ENCODE measurements at places on chromosomes 12 and 14.

DNA sequence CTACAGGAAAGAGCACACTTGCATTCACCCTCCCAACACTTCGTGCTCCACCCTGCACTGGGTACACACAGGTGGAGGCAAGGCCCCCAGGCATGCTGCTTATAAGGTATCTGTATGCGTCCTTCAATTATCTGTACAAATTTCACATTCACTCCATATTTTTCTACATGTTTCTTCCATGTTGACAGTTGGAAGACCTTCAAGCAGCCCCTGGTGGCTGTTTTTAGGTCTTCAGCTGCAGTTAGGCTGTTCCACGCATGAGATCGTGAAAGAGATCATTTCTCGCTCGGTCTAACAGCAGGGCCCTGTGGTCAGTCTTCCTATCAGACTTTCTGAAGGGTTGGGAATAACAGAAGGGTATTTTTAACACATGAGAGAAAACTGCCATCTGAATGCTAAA, 47.1 kb downstream of the PLXNC1 start:
- DNase-seq = no peak

DNA sequence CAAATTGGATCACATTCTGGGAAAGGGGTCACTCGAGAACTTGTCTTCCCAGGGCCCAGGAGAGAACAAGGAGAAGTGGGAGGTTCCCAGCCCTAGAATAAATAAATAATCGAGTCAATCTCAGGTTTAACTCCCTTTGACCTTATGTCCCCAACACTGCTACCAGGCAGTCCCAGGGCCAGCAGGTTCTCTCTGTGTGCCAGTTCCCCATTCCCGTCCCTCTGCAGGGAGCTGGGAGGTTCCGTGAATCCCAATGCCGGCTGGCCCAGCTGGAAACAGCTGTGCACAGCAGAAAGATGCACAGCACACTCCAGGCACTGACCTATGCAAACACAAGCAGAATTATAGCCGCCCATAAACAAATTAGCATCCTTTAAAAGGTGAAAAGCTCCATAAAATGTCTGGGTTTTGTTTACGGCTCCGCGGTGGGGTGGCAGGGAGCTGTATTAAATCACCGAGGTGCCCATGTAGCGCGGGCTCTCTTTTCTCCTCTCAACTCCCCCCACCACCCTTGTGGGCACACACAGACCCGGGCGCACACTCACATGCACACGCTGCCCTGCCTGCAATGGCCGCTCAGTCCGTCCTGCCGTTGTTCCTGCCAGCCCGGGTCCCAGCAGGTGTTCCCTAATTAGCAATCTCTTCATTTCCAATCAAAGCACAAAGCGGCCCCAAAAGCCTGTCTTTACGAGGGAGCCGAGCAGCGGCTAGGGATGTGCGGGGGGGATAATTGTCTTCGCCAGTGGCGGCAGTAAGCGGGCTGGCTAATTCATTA, 46.6 kb upstream of the ESRRB start:
- DNase-seq = no peak

DNA sequence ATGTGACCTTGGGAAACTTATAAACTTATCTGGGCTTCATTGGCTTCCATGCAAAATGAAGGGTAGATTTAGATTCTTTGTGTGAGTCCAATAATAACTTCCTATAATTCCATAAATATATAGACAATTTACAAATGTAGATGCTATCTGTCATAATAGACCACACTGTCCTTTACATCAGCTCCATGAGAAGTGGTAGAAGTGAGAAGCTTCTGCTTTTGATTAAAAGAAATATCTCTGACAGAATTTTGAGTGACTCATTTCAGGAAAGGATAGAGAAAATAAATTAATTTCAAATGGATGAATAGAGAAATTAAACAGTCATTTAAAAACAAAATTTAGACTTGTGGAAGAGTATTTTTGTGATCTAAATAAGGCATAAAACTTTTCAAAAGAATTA, 329.7 kb upstream of the ATP2B1 start:
- DNase-seq = no peak

- no peak for DNase-seq
Observed at GRCh38 chr14:81449114-81449513, 49.0 kb upstream of the STON2 start.

DNA sequence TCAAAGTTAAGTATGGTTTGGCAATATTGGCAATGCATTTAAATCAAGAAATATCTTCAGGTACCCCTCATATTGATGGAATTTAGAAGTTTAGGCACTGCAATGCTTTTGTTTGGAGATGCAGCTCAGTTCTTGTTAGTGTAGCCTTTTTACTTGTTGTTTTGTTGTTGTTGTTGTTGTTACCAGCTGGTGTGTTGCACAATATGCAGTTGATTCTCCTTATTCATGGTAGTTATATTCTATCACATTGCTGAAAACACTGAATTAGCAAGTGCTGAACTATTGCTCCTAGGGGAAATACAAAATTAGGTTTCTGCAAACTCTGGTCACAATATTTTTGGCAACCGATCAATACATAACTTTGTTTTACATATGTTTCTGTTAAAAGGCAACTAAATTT, 34.8 kb downstream of the CCER1 start:
- DNase-seq = no peak

GRCh38 chr14:20688167-20688839, at the start of gene ANG:
Gene ANG (plus strand): TSS chr14:20688764. CDS start chr14:20693565, 4,801 bp downstream.
- DNase-seq = no peak

DNA sequence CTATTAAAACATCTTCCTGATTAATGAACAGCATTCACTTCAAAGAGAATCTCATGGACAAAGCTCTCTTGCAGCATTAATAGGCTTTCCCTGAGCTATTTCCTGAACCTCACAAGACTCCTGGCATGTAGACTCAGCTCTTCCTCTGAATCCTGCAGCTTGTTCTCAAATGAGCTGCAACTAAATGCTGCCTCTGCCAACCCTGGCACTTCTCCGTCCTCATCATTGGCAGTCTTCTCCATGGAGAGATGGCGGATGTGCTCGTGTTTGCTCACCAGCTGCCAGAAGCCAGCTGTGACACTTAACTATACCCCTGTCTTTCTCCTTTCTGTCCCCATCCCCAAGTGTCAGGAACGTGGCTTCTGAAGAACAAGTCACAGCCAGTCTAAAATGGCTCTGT, 232.1 kb downstream of the FOXN3 start:
- no peak for DNase-seq

- DNase-seq = no peak
Observed at GRCh38 chr14:94886931-94887330, 117.0 kb upstream of the GSC start.

- no peak for DNase-seq
Observed at GRCh38 chr12:90250766-90251165, 542.1 kb upstream of the ATP2B1 start.

- DNase-seq = no peak
Observed at GRCh38 chr12:113299619-113300237, 35.2 kb downstream of the SLC8B1 start.

- no peak for DNase-seq
Observed at GRCh38 chr14:54894995-54895394, 7.6 kb downstream of the GCH1 start.

- no peak for DNase-seq
Observed at GRCh38 chr14:104891121-104891551, 26.1 kb downstream of the CEP170B start.

DNA sequence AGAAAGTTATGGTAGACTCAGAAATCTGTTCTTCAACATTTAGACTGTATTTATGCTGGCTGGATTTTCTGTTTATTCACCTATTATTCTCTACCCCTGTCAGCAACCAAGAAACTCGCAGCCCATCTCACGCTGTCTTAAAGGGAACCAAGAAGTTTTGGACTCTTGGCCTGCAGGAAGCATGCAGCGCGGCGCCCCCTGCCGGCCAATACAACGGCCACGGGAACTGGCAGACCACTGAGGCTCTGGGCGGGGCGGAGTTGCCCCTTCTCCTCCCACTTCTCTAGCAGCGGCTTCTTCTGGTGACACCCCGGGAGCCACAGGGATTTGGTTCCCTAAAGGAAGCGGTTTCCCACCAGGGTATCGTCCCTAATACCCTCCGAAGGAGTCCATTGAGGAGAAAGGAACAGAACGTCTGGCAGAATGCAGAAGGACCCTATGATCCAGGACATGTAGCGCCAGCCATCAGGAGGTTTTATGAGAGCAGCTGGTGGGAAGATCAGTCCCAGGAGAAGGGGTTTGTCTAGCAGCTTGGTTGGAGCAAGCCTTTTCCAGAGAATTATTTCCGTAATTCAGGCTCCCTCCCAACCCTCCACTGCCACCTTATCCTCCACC, 21.0 kb upstream of the RNASE2 start:
- DNase-seq = no peak

DNA sequence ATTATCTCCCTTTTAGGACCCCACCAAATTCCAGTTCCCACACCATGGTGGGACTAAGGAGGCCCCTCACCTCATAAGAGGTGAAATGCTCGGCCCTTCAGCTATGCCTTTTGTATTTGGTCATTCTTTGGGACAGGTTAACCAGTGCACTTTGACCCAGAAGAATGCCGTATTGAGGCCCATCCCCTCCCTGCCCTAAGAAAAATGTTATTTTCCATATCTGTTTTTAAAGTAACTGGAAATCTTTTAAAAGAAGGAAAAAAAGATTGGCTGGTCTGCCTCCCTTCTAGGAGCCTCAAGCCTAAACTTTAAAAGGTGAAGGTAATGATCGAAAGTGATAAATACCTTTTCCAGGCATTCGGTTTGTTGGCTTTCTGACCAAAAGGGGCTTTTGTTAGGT, 5.7 kb upstream of the HOXC13 start:
- no peak for DNase-seq

GRCh38 chr12:2335916-2336315, 283.1 kb downstream of the CACNA1C start:
- no peak for DNase-seq

DNA sequence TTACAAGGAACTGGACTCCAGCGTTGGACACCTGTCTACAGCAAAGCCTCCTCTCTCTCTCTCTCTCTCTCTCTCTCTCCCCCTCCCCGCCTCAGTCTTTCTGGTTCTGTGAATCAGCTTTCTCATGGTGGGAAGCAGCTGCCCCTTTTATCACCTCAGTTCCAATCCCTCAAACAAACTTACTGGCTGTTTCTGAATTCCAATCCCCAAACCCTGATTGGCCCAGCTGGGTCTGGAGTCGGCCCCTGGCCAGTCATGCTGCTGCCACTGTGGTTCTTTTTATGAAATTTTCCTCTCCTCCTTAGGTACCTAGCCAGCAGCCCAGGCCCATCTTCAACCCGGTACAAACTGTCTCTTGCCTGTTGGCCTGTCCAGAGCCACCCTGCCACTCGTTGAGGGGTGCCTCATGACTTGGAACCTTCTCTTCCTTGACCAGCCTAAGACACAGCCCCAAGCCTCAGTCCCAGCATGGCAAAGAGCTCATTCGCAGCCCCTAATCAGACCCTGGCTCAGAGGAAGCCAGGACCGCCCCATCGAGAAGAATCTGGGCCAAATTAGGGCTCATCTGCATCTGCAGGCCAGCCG, 9.4 kb upstream of the MORN3 start:
- DNase-seq = no peak

GRCh38 chr12:50742776-50743175, 21.1 kb upstream of the ATF1 start:
- DNase-seq = no peak

- DNase-seq = no peak
Observed at GRCh38 chr12:80415466-80415865, 28.6 kb upstream of the PTPRQ start.

DNA sequence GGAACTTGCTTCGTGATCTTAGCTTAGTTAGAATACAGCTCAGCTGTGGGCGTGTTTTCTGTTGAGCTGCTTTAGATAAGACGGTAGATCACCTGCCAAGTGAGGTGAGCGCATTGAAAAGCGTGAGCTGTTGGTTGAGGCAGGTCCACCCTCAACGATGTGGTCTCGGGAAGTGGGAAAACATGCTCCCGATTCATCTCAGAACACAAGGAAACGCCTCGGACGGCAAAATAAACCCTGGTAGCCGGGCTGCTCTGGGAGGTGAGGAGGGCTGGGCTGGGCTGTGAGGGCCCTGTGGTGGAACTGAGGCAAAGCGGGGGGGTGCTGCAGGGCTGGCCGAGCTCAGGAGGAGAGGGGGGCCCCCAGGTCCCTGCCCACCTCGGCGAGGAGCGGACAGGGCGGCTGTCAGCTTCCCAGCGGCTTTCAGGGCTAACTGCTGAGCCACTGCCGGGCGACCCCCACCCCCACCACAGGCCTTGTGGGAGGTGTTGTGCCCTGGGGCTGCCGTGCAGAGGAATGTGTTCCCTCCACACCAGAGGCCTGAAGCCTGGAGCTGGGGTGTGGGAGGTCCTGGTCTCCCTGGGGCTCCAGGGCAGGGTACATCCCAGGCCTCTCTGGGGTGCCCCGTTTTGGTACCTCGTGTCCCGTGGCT, 30.7 kb downstream of the NOC4L start:
- no peak for DNase-seq

DNA sequence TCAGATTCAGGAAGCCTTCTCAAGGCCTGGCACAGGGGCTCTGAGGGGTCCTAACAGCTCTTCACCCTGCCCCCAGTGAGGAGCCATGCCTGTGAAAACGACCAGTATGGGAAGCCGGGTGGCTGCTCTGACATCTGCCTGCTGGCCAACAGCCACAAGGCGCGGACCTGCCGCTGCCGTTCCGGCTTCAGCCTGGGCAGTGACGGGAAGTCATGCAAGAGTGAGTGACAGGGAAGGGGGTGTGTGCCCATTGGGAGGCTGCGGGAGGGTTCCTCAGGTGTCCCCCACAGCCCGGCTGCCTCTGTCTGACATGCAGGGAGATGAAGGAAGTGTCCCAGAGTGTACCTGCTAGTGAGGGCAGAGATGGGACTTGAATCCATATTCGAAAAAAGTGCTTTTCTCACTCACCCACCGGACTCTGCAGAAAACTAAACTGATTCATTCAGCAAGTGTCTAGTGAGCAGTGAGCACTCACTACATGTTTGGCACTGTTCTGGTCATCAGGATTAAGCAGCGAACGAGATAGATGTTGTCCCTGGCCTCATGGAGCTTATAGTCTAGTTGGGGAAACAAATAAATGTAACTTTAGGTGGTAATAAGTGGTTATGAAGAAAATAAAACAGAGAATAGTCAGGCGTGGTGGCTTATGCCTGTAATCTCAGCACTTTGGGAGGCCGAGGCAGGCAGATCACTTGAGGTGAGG, 9.4 kb upstream of the LRP1-AS start:
- DNase-seq = no peak

DNA sequence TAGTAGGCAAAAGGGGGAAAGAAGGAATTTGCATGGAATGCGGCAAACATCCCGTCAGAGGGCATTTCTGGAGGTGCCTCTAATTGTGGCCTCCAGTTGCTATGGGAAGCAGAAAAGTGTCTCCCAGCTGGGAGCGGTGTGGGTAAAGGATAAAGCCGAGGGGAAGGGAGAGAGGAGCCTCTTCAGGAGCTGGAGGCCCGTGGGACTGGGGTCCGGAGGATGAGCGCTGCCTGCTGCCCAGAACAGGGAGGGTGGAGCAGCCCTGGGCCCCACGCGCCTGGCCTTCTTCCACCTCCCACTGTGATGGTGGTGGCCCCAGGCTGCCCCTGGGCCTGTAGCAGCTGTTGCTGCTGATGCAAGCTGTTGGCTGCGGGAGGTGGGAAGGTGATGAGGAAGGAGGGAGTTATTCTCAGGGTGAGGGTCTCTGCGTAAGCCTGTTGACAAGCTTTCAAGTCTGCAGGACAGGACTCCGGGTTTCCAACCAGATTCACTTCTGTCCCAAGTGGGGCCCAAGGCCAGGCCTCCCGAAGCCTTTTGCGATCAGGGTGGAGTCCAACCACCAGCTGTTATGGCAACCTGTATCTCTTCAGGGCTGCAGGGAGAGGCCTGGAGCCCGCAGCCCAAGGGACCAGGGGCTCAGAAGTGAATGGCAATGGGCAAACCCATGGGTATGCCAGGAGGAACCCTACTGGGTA, 19.1 kb upstream of the PGF start:
- no peak for DNase-seq
